ENCODE measurements at places on chromosomes 11 and 22. TPM values are rescaled to one million over a fixed set of nuclear protein-coding genes. Genes with fewer than 3 reads are reported as not detected.

DNA sequence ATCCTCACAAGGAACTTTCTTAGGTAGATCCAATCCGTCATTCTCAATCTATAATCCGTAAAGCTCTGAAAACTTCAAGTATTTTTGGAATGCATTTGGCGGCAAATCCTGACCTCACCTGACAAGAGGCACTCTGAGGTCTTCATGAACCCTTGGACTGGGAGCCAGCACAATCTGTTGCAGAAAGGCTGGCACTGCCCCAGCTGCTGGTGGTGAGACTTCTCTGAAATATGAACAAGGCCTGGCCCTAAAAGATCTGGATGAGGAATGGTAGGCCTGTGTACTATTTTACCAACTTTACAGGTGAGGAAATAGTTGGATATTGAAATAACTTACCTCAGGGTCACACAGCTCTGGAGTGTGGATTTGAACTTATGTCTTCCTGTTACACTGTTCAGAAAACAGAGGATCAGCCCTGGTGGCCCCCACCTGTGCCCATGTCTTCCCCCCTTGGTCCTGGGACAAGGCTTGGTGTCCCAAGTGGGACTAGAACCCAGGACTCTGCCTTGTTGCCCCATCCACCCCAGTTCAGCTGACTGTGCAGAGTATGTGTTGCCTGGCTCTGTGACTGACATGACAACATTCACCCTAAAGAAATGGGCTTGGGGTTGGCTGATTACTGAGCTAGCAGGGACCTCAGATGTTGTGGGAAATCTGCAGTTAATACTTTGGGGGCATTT is 471.4 kb downstream of the MN1 start:
- no peak for DNase-seq

GRCh38 chr11:114773541-114774338 is 95.4 kb downstream of the NXPE2 start:
- DNase-seq = no peak

PDE2A gene
- total RNA-seq = 3.0 TPM

MS4A3 gene
- not detected for total RNA-seq

- DNase-seq = no peak
Observed at GRCh38 chr11:10844356-10844755, 13.5 kb downstream of the ZBED5 start.

All from H4 (cell line).